Activated CD8-positive, alpha-beta T cell treated with anti-CD3 and anti-CD28 coated beads, Interleukin-2, amount 10 ng/mL, durations not matched to agents 7 days and 5 days (primary cell): ENCODE measurements at places on chromosomes 6 and 20.

- peak; percentile 86 for DNase-seq
These were observed 31.4 kb downstream of the HIVEP2 start for GRCh38 chr6:142913511-142914047.

GRCh38 chr6:26594730-26595632, 1.8 kb upstream of the ABT1 start:
- DNase-seq, result no peak

- no peak for DNase-seq
These were observed 4.7 kb downstream of the PTK6 start for GRCh38 chr20:63532449-63532971.

- no peak for DNase-seq
These were observed 21.5 kb downstream of the LAMA4 start for GRCh38 chr6:112232845-112233256.

GRCh38 chr20:63321148-63321831, 28.3 kb downstream of the COL20A1 start:
- no peak for DNase-seq

DNA sequence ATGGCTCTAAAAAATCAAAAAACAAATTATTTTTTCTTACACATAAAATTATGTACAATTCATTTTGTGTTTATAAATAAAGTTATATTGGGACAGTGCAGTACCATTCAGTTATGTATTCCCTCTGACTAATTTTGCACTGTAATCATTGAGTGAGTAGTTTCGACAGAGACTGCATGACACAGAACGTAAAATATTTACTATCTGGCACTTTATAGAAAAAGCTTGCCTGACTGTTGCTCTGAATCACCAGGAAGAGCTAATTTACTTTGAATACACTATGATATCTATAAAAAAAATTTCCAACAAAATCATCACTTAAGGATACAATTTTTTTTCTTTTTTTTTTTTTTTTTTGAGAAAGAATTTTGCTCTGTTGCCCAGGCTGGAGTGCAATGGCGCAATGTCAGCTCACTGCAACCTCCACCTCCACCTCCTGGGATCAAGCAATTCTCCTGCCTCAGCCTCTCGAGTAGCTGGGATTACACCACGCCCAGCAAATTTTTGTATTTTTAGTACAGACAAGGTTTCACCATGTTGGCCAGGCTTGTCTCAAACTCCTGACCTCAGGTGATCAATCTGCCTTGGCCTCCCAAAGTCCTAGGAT, 11.0 kb upstream of the KHDC1L start:
- no peak for DNase-seq

- DNase-seq, result no peak
These were observed 27.4 kb downstream of the ZC3H12D start for GRCh38 chr6:149457316-149457884.

- no peak for DNase-seq
These were observed 30.0 kb upstream of the PPP1R3G start for GRCh38 chr6:5055118-5055517.

DNA sequence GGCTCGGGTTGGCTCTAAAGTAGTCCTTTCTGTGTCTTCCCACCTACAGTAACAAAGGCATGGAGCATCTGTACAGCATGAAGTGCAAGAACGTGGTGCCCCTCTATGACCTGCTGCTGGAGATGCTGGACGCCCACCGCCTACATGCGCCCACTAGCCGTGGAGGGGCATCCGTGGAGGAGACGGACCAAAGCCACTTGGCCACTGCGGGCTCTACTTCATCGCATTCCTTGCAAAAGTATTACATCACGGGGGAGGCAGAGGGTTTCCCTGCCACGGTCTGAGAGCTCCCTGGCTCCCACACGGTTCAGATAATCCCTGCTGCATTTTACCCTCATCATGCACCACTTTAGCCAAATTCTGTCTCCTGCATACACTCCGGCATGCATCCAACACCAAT, 291.2 kb downstream of the ESR1 start:
- DNase-seq, result no peak

- DNase-seq, result no peak
These were observed 163.7 kb downstream of the RALGAPA2 start for GRCh38 chr20:20548527-20549266.

- no peak for DNase-seq
These were observed 187.7 kb downstream of the SOD2 start for GRCh38 chr6:159505140-159505922.

GRCh38 chr6:124011180-124011579, 207.5 kb downstream of the NKAIN2 start:
- no peak for DNase-seq

DNA sequence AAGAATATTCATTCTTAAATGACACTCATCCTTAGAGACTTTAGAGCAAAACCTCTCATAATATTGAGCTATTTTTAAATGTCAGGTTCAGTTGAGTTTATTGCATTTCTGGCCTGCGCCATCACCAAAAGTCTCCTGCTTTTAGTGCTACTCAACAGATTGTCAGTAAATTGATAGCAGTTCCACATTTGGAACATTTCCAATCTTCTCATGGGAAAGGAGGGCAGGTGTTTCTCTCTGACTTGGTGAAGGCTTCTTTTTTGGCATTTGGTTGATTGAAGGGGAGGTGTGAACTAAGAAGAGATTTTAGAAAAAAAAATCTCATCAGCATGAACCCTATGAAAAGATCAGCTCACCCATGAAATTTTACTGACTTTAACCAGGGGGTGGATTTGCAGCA, 125.9 kb upstream of the INSM1 start:
- DNase-seq, result no peak

DNA sequence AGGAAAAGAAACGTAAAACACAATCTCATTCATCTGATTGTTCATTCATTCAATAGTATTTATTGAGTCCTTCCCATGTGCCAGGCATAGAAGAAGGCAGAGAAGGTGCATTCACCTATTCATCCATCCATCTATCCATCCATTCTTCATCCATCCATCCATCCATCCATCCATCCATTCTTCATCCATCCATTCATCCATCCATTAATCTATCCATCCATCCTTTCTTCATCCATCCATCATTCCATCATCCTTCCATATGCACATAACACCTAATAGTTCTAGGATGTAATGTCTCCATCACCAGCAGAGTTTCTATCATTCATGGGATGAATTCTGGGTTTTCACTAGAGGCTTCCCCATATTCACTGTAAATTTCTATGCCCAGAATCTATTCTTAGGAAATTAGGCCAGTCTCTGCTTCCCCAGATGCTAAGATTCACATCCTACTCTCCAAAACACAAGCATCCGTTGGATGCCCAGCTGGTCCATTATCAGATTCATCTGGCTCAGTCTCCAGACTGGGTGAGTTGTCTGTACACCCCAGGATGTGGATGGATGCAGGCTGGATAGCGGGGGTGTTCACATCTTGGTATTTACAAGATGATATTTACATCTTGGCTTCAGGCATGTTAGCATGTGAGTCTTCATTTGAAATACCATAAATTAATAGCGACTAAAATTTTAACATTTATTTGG, 517.7 kb upstream of the SULF2 start:
- DNase-seq, result no peak

DNA sequence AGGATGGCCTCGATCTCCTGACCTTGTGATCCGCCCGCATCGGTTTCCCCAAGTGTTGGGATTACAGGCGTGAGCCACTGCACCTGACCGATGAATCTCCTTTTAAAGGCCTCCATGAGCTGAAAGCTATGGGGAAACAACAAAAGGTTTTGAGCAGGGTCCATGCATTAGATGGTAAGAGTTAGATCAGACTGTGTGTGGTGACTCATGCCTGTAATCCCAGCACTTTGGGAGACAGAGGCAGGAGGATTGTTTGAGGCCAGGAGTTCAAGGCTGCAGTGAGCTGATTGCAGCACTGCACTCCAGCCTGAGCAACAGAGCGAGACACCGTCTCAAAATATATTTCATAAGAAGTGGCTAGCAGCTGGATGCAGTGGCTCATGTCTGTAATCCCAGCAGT, 41.0 kb upstream of the BCLAF1 start:
- DNase-seq, result no peak

GRCh38 chr6:104326173-104327001, 533.3 kb downstream of the HACE1 start:
- DNase-seq, result no peak

GRCh38 chr20:63432577-63433325, 39.7 kb downstream of the KCNQ2 start:
- no peak for DNase-seq

- no peak for DNase-seq
These were observed 8.7 kb downstream of the OSBPL2 start for GRCh38 chr20:62246872-62247652.

DNA sequence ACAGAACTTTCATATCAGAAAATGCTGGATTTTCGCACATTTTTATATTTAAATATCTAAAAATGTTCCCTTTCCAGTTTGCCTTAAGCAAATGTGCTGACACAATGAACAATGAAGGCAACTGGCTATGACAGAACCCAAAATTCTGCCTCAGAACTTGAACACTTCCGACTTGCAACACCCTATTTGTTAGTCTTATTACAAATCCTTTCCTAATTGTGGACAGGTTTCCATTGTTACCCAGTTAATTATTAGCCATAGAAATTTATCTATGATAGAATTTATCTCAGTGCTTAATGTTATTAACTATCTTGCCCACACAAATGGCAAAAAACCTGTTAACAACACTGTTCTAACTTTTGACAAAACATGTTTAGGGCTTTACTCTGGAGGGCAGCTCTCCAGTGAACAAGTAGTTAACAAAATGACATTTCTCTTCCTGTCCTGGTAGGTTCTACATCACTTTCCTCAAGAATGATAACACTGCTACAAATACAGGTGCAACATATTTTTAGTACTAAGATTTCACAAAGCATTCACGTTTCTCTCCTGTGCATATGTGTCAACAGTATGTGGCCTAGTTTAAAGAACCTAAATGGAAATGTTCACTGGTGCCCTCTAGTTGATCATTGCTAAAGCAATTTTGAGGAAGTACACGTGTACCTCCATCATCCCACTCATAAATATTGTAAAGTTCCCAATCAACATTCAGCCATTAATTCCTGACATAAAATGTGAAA, 58.4 kb downstream of the HIVEP2 start:
- no peak for DNase-seq

- no peak for DNase-seq
These were observed 126.0 kb upstream of the ADGRF1 start for GRCh38 chr6:47168180-47168579.

DNA sequence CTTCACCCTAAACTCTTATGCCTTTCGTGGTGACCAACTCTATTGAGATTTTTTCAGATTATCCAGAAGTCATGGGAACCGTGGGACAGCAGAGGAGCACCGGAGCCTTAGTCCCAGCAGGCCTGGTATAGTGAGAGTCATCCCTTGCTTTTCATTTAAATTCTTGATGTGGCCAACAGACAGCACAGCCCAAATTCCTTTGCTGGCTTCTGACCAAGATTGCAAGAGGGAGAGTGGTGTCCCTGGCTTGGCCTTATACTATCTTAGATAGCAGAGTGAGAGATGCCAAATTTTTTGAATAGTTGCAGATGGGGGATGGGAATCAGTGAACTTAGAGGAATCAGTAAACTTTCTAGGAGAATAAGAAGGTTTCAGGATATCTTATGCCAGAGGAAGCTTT, 7.8 kb downstream of the STX11 start:
- no peak for DNase-seq

- DNase-seq, result no peak
These were observed 119.3 kb downstream of the F13A1 start for GRCh38 chr6:6201200-6201599.

DNA sequence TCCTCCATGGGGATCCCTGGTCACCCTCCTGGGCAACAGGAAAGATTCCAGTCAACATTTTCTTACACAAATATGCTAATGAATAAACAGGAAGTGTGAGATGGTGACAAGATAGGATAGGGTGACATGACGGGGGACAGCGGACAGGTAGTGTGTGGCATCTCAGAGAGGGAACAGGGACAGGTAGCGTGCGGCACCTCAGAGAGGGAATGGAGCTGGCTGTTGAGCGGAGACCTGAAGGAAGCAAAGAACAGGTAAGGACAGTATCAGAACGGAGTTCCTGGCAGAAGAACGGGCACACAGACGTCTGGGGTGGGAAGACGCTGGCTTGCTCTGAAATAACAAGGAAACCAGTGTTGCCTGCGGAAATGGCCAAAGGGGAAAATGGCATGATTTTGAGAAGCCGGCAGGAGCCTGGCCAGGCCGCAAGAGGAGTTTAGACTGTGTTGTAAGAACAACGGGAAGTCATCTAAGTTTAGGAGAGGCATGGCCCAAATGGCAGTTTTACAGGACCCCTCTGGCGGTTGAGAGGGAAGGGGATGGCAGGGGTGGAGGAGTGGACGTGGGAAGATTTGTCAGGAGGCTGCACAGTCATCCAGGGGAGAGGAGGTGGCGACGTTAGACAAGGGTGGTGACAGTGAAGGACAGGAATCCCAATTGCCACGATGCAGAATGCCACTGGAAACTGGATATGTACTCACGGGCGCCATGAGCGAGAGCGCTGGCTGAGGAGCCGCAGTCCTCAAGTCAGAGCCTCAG, 111.6 kb downstream of the JPH2 start:
- DNase-seq, result no peak

GRCh38 chr6:80579391-80580023, 473.0 kb downstream of the BCKDHB start:
- DNase-seq, result no peak

- DNase-seq, result no peak
These were observed 52.1 kb upstream of the SNX9 start for GRCh38 chr6:157770946-157771345.

DNA sequence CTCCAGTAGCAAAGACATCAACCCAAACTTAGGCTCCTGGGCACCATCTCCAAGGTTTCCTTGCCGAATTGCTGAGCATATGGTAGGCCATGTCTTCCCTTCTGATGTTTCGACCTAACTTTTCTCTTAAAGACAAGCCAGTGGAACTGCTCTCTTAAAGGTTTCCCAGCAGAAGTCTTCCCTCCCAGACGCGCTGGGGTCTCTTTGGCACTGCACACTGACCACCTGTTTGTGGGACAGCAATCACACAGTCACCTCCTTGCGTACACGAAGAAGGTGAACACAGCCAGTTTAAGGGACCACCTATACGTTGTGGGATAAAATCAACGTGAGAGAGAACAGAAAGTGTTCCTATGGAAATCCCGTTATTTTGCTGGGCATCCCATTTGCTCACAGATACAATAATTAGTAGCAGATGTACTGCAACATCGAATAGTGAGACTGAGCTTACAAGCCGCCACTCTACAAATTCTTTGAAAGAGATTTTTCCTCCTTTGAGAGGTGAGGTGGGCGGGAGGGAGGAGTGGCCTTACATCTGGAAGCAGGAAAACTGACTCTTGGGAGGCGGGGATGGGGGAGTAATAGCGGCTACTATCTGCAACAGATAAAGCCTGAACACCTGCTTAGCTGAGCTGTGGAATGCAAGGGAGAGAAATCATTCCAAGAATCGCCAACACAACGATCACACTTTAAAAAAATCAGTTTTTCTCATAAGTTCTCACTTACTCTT, 9.9 kb downstream of the GRIK2 start:
- no peak for DNase-seq

DNA sequence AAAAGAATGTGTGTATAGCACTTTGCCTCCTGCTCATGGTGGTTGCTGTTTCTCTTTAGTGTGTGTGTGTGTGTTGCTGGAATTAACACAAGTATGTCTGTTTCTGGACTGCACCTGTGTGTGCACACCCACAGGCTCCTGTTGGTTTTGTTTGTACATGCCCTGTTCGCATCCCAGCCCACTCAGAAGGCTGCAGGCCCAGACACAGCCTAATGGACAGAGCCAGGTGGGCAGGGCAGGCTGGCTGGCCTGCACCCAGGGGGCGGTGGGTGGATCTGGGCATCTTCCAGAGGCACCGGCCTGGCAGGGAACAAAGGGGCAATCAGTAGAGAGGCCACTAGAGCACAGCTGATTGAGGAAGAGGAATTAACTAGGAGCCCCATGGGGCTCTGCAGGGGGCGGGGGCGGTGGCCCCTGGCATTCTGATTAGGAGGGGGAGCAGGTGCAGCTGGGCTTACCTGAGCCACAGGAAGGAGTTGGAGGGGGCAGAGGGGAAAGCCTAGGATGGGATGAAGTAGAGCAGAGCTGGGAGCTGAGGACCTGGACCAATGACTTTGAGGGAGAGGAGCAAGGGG, 21.9 kb downstream of the CD40 start:
- no peak for DNase-seq
